ENCODE measurements at places on chromosomes 11 and 22.
A peak's percentile ranks its signal among the peaks of the same experiment; 100 is the strongest.

DNA sequence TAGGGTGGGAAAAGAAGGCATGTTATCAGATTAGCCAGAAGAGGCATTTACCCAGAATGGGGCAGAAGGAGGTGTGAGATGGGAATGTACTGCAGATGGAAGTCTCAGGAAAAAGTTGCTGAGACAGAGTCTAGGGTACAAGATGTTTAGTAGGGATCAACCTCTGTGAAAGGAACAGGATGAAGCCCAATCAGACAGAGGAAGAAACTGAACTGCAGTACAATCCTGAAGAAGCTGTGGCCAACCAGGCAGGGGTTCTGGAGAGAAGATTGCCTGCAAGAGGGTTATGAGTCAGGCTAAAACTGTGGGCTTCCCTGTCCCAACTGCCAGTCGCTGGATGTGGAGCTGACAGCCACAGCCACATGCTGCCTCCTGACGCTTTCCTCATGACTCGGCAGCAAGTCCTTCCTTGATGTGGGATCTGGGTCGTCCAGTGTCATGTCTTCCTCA, 64.0 kb downstream of the CWC15 start:
- no peak for DNase-seq

DNA sequence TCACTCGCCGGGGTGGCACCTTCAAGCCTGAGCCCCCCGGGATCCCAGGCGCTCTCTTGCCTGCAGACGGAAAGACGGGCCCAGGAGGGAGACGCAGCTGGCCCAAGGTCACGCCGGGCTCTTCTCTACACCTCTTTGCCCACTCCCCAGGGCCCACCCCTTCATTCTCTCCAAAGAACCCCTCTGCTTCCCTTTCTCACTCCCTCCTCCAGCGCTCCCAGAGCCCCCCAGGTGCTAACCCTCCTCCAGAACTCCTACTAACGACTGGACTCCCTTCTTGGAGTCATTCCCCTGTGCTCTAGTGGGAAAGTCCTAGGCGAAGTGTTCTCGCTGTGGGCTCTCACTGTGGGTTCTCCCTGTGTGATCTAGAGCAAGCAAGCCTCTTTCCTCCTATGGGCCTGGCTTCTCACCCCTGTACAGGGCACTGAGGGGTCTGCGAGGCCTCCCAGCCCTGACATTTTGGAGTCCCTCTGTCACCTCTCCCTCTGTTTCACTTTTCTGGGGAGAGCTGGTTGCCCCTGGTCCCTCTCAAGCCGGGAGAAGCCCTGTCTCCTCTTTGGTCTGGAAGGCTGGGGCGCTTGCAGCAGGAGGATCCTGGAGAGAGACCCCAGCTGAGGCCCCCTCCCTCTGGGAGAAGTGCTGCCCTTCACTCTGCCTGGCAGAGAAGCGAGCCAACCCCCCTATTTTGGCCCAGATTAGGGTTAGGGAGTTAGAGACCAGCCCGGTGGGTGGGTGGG, 858 bp downstream of the OAF start:
- DNase-seq: no peak

DNA sequence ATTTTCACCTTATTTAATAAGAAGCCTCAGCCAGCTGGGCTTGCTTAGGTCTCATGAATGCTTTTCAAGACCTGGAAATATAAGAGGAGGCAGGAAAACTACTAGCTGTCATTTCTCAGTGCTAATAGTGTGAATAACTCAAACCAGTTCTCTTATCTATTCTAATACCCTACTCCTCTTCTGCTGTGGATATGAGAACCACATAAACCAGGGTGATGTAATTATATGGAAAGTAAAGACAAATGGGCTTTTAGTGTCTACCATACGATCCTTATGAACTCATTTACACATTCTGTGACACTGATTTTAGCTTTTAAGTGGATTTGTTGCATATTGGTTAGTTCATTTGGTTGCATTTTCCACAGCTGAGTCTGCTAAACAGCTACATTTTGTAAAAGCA, 8.6 kb downstream of the PDGFD start:
- DNase-seq: no peak

DNA sequence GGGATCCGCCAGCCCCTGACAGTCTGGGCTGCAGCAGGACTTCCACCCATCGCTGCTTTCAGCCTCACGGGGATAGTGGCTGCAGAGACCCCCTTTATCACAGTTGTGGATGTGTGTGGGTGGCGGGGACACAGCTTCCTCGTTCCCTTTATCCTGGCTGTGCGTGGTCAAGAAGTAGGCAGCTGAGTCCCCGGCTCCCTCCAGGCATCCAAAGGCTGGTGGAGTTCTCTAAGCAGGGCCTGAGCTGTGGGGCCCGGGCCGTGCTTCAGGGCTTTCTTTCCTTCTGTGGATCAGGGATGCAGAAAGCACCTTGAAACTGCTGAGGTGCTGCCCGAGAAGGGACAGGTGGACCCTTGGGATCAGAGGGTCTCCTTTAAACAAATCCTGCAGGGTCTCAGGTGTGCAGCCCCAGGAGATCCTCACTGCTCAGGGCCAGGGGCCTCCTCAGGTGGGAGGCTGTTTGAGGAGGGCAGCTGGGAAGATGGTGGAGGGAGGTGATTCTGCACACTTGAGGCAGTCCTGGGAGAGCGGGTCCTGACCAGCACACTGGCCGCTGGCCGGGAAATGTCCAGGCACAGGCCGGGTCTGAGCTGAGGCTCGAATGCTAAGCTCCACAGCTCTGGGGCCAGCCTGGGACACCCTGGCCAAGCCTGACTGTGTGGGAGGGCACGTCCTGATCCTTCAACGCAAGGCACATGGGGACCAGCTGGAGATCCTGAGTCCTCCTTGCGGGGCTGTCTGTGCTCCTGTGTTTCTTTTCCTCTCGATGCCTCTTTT, 1024.3 kb downstream of the BRD1 start:
- no peak for DNase-seq

DNA sequence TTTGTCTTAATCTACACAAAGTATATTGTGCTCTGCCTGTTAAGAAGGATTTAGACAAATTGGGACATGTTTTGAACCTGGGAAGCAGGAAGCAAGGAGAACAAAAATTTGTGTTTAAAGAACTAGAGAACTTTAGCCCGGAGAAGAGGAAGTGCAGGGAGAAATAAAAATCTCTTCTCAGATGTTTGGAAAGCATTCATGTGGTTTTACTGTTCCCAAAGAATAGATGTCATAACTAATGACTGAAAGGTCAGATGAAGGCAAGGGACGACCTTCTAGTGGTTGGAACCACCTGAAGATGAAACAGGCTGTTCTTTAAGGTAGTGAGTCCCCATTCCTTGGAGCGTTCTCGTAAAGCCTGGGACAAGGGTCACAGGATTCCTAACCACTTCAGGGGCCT, 38.3 kb downstream of the IRAG1 start:
- no peak for DNase-seq

DNA sequence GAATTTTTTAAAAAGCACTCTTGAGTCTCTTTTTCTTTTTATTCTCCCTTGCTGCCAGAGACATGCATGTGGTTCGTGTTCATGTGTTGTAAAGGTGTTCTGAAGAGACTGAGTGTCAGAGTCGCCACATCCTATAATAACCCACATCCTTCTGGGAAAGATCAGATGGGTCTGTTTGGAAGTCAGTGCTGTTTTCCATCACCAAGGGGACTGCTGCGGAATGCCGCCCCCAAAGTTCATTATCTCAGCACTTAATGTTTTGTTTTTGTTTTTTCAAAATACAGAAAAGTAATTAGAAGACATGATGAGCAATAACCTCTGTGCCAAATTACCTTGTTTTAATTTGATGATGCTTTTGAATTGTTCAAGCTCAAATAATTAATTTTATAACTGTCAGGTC, 56.9 kb upstream of the EIF3M start:
- DNase-seq: no peak

GRCh38 chr22:44752285-44753188, at the start of gene ARHGAP8:
Gene ARHGAP8, plus strand, starts transcription at chr22:44752575. Its CDS starts 33,953 bp downstream, at chr22:44786528.
- peak; percentile 29 for DNase-seq

GRCh38 chr22:43377548-43377895, 34.3 kb upstream of the MPPED1 start:
- DNase-seq: no peak

DNA sequence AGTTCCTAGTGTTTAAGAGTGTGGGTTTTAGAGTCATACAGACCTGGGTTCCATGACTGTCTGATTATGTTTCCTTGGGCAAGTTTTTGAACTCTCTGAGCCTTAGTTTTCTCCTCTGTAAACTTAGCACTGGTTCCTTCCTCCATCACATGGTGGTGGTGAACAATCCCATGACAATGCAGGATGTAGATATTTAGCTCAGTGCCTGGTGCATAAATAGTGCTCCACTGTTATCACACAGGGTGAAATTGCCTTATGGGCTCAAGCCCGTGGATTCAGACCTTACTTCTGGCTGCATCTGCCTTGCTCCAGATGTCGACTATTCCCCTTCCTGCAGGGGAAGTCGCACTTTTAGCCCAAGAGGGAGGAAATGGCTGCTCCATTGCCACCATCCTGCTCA, 62.7 kb downstream of the LDLRAD3 start:
- DNase-seq: no peak

GRCh38 chr22:37206118-37206840, 6.0 kb downstream of the SSTR3 start:
- no peak for DNase-seq

- DNase-seq: no peak
Observed at GRCh38 chr11:104422324-104422944, 258.5 kb upstream of the PDGFD start.

DNA sequence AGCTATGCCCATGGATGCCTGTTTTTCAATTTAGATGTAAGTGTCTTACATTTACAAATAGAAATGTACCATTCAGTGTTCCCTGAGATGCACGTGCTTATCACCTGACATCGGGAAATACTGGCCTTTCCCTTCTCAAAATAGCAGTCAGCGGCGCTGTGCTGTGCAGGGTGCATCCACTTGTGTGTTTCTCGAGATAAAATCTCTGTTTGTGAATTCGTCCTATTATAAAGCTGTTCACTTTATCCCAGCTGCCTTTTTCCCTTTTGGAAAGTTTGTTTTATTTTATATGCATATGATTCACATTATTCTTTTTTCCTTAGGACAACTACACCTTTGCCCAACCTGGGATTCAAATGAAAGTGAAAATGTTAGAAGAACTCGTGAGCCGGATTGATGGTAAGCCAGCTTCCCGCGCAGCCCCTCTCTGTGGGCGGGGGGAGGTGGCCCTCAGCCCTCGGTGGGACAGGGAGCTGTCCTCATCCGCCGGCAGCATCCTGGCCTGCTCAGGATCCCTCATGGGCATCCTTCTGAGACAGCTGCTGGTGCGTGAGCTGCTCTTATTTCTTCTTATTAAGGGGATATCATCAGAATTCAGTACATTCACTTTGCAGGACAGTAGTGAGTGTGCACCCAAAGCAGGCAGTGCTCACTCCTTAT, 235.0 kb downstream of the TBC1D22A start:
- no peak for DNase-seq

DNA sequence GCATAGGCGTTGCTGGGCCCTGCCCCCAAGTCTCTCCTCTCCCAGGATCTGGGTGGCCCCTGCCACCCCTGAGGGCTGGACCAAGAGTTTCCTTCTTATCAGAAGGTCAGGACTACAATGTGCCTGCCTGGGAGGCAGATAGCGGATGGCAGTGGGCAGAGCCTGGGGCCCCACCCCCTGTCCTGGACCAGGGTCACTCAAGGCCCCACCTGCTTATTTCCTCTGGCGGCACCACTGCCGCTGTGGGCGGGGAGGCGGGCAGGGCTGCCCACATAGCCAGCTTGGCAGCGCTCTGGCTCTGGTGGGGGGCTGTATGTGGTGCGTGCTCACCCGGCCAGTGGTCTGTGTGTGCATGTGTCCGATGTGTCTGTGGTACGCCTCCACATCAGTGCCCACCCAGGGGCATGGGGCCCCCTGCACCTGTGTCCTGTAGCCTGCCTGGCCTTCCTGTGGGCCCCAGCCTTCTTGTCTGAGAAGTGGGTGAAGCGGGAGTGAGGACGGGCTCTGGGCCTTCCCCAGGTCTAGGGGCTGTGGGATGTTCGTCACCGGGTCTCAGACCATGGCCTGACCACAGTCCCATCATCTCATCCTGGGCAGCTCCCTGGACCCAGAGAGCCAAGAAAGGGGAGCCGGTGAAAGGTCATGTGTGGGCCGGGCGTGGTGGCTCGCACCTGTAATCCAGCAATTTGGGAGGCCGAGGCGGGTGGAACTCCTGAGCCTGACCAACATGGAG, 3.0 kb downstream of the GAS2L1 start:
- DNase-seq: no peak

DNA sequence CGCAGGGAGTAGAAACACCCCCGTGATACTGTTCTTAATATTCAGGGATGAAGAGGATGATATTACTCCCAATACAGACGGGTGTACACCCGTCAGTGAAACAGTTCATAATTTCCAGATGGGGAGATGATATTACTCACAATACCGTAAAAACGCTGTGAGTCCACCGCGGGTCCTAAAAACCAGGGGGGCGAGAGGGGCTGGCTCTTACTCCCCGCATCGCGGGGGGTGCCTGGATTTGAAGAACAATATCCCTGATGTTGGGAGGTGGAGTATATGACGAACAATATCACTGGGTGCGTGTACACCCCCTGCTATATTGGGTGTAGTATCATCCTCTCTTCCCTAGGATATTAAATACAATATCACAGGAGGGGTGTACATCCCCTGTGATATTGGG, 20.5 kb upstream of the APOL5 start:
- DNase-seq: no peak

DNA sequence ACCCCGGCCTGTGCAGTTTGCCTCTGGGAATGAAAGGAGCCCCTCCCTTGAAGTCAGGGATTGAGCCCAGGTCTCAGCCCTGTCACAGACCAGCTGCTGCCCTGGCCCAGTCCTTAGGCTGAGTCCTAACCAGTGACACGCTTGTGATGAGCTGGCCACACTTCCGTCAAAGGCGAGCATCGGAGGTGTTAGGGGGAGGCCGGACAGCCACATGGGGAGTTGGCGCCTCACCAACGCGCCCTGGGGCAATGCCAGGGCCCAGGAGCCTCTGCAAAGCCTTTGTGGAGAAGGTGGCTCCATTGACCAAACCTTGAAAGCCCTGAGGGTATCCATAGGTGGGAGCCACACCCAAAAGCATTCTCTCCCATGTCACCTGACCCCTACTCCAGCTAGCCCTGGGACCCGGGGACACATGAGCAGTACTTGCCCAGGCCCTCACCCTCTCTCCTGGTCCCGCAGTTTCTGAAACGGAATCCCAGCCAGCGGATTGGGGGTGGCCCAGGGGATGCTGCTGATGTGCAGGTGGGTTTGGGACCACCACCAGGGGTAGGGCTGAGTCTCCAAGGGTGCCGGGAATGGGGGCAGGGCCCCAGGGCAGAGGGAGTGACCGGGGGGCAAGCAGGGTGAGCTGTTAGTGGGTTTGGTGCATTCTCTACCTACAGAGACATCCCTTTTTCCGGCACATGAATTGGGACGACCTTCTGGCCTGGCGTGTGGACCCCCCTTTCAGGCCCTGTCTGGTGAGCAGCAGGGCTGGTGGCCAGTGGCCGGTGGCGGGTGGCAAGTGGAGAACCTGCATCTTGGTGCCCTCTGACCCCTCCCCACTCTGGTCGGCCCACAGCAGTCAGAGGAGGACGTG, 3.7 kb downstream of the PTPRCAP start:
- no peak for DNase-seq

Data from NCI-H1417 (cell line).